ENCODE measurements at places on chromosomes 11 and 22.

DNA sequence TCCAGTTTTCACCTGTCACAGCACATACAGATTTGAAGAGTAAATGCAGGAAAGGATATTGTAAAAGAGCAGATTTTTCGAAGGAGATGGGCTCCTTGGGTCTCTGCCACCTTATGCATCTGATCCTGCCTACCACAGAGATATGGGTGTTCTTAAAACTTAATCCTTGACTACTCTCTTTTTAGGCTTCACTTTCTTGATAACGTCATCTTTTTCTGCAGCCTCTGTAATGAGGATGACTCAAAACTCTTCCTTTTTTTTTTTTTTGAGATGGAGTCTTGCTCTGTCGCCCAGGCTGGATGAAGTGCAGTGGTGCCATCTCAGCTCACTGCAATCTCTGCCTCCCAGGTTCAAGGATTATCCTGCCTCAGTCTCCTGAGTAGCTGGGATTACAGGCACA, 7.8 kb downstream of the PRR14L start:
- DNase-seq: no peak

DNA sequence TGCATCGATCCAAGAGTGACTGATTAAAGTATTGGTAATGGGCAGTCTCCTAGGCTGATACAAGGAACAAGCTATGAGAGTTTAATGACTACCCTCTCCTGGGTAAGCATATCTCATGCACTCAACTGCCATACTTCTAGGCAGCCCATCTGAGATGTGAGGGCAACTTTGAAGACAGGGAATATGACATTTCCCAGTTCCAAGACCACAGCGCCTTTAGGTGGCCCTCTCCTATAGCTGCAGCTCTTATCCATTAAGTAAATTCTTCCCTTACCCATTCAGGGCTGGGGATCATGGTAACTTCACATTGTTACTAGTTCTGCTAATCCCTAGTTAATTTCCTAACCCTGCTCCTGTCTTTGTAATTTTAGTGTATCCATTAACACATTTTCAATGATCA, 157.3 kb upstream of the CTSC start:
- DNase-seq: peak; percentile 21

DNA sequence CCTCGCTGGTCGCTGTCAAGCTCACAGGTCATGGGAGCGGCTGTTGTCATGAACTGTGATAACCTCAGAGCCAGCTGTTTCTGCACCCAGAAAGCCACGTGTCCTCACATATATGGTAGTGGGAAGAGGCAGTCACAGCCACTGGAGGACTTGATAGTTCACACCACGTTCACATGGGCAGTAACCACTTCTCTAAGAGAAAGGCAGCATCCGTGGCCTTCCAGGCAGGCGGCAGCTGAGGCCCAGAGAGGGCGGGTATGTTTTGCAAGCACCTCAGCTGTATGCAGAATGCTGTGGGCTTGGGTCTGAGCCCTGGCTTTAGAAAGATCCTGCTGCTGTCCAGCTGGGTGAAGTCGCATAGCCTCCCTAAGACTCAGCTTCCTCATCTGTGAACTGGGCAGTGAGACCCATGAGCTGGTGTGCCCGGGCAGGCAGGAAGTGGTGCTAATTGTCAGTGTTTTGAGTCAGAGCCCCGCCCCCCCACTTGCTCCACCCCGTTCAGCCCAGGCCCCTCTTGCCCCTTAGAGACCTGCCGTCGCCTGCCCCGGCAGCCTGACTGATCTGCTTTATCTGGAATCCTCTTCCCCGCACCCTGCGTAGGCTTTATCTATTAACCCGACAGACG, 13.3 kb downstream of the TTC38 start:
- peak; percentile 31 for DNase-seq

GRCh38 chr11:72774499-72774898, 19.3 kb downstream of the STARD10 start:
- no peak for DNase-seq

- no peak for DNase-seq
These were observed 80.8 kb downstream of the ST3GAL4 start for GRCh38 chr11:126436209-126436755.

GRCh38 chr11:18770479-18771125, 21.0 kb downstream of the PTPN5 start:
- no peak for DNase-seq

GRCh38 chr11:13993096-13993765, 30.7 kb downstream of the SPON1 start:
- DNase-seq: no peak

- peak; percentile 63 for DNase-seq
These were observed 495 bp downstream of the HYOU1 start for GRCh38 chr11:119056421-119056999.

DNA sequence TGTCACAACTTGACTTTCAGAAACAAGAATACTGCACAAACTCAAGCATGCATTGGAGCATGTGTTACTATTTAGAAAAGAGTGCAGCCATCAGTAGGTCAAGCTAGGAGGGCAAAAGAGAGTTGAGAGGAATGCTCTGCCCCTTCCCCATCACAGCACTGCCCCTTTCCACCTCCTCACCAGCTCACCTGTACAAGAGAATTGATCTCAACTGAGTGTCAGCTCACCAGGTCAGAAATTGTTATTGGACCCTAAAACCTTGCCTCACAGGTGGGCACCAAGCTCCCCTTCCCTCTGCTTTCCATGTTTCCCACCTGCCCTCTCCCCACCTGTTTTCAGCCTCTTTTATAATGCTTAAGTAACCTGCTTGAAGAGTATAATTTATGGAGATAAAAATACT, 48.8 kb downstream of the DKK3 start:
- no peak for DNase-seq

DNA sequence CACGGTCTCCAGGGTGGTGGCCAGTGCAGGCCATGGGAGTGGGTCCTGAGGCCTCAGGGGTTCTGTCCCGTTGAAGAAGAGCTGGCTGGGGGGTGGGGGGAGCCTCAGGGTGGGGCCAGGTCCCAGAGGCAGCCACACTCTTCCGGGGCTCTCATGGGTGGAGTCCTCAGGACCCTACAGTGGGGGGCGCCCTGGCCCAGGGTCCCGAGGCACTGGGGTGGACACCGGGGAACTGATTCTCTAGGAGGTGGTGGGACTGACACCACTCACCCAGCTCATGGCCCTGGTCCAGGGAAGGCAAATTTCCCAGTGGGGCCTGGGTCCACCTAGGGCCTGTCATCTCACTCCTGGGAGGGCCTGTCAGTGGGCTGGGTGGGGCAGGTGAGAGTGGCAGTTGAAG, 12.8 kb downstream of the GGT5 start:
- no peak for DNase-seq

DNA sequence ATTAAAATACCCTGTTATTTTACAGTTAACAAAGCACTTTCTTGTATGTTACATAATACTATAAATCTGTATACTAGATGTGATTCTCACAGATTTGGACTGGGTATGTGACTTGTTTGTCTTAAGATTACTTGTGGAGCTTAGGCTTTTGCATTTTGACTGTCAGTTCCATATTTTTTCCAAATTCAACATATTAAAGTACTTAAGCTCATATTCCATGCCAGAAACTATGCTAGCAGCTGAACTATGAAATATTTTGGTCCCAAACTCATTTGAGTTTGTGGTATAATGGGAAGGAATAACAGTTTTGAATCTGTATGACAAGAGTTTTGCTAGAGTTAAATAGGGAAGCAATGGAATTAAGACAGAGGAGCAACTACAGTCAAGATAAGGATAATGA, 841.4 kb downstream of the JRKL start:
- DNase-seq: no peak

DNA sequence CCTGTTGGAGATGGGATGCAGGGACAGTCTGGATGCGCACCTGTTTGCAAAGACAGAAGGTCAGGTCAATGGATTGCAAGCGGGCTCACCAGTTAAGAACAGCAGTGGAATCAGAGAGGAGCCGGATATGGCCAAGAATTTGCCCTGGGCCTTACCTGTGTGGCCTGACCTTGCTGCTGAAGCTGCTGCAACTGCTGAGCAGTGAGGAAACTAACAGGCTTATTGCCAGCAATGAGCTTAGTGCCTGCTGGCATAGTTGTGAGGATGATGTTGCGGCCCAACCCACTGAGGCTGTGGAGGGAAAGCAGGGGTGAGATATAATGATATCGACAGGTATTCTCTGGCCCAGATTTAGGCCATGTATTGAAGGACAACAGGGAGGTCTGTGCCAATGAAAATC, 30.6 kb downstream of the NFRKB start:
- DNase-seq: no peak

- no peak for DNase-seq
These were observed 26.2 kb upstream of the ME3 start for GRCh38 chr11:86698639-86699038.

DNA sequence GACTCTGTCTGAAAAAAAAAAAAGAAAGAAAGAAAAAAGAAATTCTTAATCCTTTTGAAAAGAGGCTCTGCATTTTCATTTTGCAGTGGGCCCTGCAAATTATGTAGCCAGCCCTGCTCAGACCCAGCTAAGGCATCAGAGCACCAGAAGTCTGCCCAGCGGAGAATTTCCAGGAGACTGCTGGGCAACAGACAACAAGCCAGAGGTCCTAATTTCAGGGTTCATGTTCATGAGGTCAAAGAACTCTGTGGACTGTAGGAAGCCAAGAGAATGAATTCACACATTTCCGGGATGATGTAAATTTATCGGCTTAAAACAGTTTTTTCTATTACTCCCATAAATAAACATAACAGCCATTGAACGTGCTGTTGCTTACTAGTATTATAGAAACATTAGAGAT, 14.8 kb upstream of the RTCB start:
- DNase-seq: no peak

GRCh38 chr22:44108076-44108475, 72.6 kb upstream of the PARVG start:
- no peak for DNase-seq

GRCh38 chr11:89736566-89736965, 26.5 kb downstream of the TRIM77 start:
- DNase-seq: no peak

DNA sequence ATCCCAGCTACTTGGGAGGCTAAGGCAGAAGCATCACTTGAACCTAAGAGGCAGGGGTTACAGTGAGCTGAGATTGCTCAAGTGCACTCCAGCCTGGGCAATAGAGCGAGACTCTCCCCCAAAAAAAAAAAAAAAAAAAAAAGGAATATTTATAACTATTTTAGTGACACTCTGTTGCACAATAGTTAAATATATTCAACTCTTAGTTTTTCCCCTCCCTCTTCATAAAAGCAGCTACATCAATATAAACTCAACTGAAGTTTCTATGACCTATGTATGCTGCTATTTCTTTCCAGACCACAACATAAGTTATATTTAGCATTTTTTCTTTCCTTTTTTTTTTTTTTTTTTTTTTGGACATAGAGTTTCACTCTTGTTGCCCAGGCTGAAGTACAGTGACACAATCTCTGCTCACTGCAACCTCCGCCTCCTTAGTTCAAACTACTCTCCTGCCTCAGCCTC, 19.2 kb downstream of the CELF1 start:
- DNase-seq: no peak

GRCh38 chr11:44600839-44601383, 35.4 kb downstream of the CD82 start:
- peak; percentile 67 for DNase-seq

DNA sequence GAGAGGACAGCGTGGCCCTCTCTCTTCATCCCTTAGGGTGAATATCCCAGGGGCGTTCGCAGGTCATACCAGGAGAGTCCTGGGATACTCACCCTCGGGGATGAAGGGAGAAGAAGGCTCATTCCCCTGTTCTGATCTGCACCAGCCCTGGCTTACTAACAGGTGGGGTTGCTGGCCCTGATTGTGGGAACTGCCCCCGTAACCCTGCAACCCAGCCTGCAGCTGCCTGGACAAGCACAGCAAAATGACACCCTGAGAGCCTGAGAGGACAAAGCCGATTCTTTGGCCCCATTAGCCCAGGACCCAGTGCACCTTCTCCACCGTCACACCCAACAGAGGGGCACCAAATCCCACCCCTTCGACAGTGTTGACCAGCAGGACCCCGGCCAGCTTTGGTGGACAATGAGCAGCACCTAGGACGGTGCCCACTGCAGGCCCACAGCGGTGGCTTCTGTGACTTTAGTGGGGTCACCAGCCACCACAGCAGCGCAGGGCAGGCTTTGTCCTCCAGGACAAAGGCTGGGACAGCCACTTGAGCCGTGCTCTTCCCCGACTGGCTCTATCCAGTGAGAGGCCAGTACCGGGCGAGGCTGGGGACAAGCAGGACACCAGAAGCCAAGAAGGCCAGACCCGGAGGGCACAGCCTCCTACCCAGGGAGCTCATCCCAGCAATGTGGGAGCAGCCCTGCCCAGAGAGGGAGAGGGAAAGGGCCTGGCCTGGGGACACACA, 98.5 kb upstream of the RTL6 start:
- DNase-seq: no peak

- DNase-seq: peak; percentile 85
These were observed 15.9 kb downstream of the RHOG start for GRCh38 chr11:3824714-3825472.

- DNase-seq: no peak
These were observed 255.3 kb downstream of the SBF2 start for GRCh38 chr11:10038521-10039302.

GRCh38 chr22:45448431-45448830, 34.9 kb downstream of the RIBC2 start:
- no peak for DNase-seq

GRCh38 chr11:81744336-81745116, 989.1 kb downstream of the FAM181B start:
- DNase-seq: no peak

DNA sequence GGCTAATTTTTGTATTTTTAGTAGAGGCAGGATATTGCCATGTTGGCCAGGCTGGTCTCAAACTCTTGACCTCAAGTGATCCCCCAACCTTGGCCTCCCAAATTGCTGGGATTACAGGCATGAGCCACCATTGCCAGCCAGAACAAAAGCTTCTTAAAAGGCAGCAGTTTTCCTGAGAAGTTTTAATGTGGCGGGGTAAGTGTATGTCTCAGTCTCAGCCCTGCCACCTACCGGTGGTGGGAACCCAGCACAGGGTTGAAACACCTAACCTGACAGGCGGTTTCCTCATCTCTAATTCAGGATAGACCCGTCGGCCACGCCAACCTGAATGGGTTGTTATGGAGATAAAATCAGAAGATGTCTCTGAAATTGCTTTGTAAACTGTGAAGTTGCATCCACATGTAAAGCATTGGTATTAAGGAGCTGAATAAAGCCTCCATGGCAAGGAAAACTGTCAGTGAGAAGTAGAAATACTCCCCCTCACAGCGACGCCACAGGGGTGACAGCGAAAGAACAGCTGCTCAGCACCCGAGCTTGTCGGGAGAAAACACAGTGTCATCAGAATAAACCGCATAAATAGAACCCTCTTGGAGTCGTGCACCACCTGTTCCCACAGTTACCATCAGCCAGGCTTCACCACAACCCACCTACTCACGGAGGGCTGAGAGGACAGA, 165.9 kb upstream of the NCAM1 start:
- peak; percentile 58 for DNase-seq

DNA sequence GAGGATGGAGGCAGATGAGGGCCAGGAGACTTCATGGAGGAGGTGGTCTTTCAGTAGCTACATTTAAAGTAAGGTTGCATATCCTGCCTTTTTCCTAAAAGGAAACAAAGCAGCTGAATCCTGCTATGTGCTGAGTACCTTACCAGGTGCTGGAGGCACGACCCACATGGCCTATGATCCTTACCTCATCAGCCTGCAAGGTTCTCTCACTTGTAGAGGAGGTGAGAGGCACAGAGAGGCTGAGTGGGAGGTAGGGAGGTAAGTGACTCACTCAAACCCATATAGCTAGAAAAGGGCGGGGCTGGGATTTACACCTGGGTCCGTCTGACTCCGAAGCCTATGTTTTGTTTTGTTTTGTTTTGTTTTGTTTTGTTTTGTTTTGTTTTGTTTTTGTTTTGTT, 75.8 kb downstream of the BUD13 start:
- DNase-seq: no peak

GRCh38 chr11:125157118-125157733, 7.3 kb upstream of the PKNOX2 start:
- no peak for DNase-seq
